CD8-positive, alpha-beta memory T cell (primary cell): ENCODE measurements at places on chromosomes 1 and 21.
A peak's percentile ranks its signal among the peaks of the same experiment; 100 is the strongest.

DNA sequence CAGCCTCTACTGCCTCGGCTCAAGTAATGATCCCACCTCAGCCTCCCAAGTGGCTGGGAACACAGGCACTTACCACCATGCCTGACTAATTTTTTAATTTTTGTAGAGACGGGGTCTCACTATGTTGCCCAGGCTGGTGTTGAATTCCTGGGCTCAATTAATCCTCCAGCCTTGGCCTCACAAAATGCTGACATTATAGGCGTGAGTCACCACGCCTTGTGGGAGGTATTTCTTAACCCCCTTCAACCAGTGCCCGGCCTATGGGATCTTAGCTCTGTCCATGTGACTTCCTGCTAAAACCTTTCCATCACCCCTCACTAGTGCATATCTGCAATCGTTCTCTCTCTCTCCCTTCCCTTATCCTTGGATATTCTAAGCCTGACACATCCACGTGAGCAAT lies 86.4 kb downstream of the FOXD2 start:
- no peak overlapping the region for H3K27ac ChIP-seq
- H3K4me3 ChIP-seq, result no peak overlapping the region
- no peaks in the 10 kb centered on the region for H3K4me1 ChIP-seq
- no peaks in the 10 kb centered on the region for H3K27me3 ChIP-seq

DNA sequence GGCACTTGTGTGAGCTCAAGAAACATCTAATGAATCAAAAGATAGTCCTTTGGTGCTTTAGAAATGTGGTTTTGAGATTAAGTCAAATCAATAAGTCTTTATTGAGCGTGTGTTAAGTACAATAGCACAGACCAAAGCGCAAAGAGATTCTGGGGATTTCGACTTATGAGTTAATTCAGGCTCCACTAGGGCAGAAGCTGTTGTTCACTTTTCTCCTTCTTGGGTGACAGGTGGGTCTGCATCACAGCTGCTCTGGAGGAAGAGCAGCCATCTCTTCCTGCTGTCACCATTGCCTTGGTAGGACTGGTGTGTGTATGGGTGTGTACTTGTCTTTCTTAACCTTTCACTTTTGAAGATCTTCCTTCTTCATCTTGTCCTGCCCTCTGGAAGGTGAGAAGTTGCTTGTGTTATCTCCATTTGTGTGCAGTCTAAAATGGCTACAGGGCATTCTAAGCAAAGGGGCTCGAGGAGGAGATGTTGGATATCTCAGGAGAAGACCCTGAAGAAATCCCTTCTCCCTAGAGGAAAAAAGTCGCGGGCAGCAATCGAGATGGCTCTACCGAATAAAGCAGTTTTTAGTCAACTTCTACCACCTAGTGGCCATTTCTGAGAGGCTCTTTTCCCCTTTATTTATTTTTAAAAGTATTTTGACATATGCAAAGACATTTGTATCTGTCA lies 22.9 kb upstream of the DISC1 start:
- no peak overlapping the region for H3K27ac ChIP-seq
- H3K27me3 ChIP-seq, result no peaks in the 10 kb centered on the region
- peak overlapping the region; percentile 85 for H3K4me3 ChIP-seq
- DNase-seq, result peak; percentile 21

DNA sequence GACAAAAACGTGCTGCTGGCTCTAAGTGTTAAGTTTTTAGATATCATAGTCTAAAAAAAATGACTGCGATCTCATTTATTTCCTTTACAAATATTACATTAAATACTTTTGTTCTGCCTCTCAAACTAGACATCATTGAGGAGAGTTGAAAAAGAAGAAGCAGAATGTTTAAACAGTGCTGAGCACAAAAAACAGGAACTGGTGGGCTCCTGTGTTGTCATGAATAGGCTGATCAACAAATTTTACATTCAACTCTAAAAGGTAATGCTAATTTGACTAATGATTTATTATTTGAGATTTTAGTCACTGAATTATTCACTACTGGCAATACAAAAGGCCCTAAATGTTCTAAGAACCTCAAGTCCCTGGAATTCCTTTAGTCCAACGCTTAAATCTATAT lies 66.1 kb downstream of the GPATCH2 start:
- no peaks in the 10 kb centered on the region for H3K4me1 ChIP-seq
- H3K27me3 ChIP-seq, result no peaks in the 10 kb centered on the region
- no peak overlapping the region for H3K27ac ChIP-seq
- H3K4me3 ChIP-seq, result no peak overlapping the region

DNA sequence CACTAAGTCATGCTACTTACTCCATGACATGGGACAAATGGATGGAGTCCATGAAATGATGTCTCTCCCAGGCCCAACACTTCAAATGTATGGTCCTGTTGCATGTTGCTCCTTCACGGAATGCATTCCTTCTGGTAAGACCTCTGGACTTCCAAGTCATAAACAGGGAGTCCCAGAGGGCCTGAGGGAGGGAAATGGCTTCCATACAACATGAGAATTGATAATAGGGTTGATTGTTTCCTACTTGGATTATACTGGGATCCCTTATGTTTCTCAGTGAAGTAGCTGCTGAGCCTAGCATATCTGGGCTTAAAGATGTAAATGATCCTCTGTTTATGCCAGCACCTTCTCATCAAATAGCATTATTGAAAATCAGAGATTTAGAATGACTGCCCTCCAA lies 104.2 kb upstream of the MAGI3 start:
- no peaks in the 10 kb centered on the region for H3K36me3 ChIP-seq
- no peaks in the 10 kb centered on the region for H3K27me3 ChIP-seq
- no peaks in the 10 kb centered on the region for H3K4me1 ChIP-seq
- no peak overlapping the region for H3K27ac ChIP-seq
- H3K4me3 ChIP-seq, result no peak overlapping the region

- no peak overlapping the region for H3K4me3 ChIP-seq
- H3K27ac ChIP-seq, result peak overlapping the region; percentile 48
- no peaks in the 10 kb centered on the region for H3K36me3 ChIP-seq
- peaks cover 63% of the 10 kb centered on the region for H3K4me1 ChIP-seq
- no peak for DNase-seq
Measured at GRCh38 chr1:203655671-203656070, 29.0 kb downstream of the ATP2B4 start.

- H3K36me3 ChIP-seq, result no peaks in the 10 kb centered on the region
- no peaks in the 10 kb centered on the region for H3K27me3 ChIP-seq
- no peaks in the 10 kb centered on the region for H3K4me1 ChIP-seq
- no peak for DNase-seq
- no peak overlapping the region for H3K27ac ChIP-seq
- no peak overlapping the region for H3K4me3 ChIP-seq
Measured at GRCh38 chr1:31487143-31487542, 74.1 kb downstream of the SERINC2 start.

- no peak for DNase-seq
- no peaks in the 10 kb centered on the region for H3K27me3 ChIP-seq
- H3K4me1 ChIP-seq, result peaks cover 20% of the 10 kb centered on the region
- no peak overlapping the region for H3K4me3 ChIP-seq
- peak overlapping the region; percentile 7 for H3K27ac ChIP-seq
Measured at GRCh38 chr1:45552331-45552730, 1.7 kb downstream of the AKR1A1 start.

GRCh38 chr1:160578175-160578524 lies 1.1 kb downstream of the CD84 start:
- H3K27ac ChIP-seq, result peak overlapping the region; percentile 81
- H3K27me3 ChIP-seq, result no peaks in the 10 kb centered on the region
- no peaks in the 10 kb centered on the region for H3K36me3 ChIP-seq
- no peak for DNase-seq
- peaks cover 70% of the 10 kb centered on the region for H3K4me1 ChIP-seq

- no peaks in the 10 kb centered on the region for H3K27me3 ChIP-seq
- peak overlapping the region; percentile 72 for H3K4me3 ChIP-seq
- H3K27ac ChIP-seq, result peak overlapping the region; percentile 59
- no peak for DNase-seq
- no peaks in the 10 kb centered on the region for H3K36me3 ChIP-seq
Measured at GRCh38 chr1:167722870-167723251, 1.1 kb downstream of the MPZL1 start.

- H3K4me3 ChIP-seq, result no peak overlapping the region
- H3K36me3 ChIP-seq, result no peaks in the 10 kb centered on the region
- no peak overlapping the region for H3K27ac ChIP-seq
- no peak for DNase-seq
Measured at GRCh38 chr1:24850328-24850920, 79.7 kb downstream of the RUNX3 start.

- no peak for DNase-seq
- no peak overlapping the region for H3K4me3 ChIP-seq
- H3K36me3 ChIP-seq, result no peaks in the 10 kb centered on the region
- H3K27me3 ChIP-seq, result no peaks in the 10 kb centered on the region
Measured at GRCh38 chr1:8465692-8466091, 147.8 kb downstream of the SLC45A1 start.

DNA sequence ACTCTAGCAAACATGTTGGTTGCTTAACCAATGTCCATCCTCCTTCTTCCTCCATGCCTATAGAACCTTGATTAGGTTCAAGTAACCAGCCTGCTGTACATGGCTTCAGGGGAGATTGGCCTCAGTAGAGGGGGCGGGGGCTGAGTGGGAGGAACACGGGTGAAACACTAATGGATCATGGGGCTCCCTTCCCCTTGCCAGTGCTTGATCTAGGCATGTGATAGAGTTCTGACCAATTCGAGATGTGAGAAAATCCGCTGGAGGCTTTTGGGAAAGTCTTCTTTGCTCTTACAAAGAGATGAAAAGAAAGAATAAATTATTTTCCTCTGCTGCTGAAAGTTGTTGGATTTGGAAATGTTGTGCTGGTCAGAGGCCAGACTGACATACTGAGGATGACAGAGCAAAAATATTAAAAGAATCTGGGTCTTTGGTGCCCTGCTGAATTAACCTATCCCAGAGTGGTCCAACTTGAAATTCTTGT lies 5.2 kb upstream of the OTUD7B start:
- no peak overlapping the region for H3K27ac ChIP-seq
- peaks cover 5% of the 10 kb centered on the region for H3K4me1 ChIP-seq
- H3K36me3 ChIP-seq, result no peaks in the 10 kb centered on the region

- no peak overlapping the region for H3K27ac ChIP-seq
- H3K36me3 ChIP-seq, result no peaks in the 10 kb centered on the region
- no peaks in the 10 kb centered on the region for H3K4me1 ChIP-seq
- no peak overlapping the region for H3K4me3 ChIP-seq
- no peaks in the 10 kb centered on the region for H3K27me3 ChIP-seq
- DNase-seq, result no peak
Measured at GRCh38 chr1:240644732-240645131, 32.8 kb upstream of the GREM2 start.

GRCh38 chr1:190178827-190179226 lies 298.8 kb downstream of the BRINP3 start:
- H3K36me3 ChIP-seq, result no peaks in the 10 kb centered on the region
- no peak overlapping the region for H3K4me3 ChIP-seq
- H3K27ac ChIP-seq, result no peak overlapping the region

- no peak overlapping the region for H3K4me3 ChIP-seq
- no peaks in the 10 kb centered on the region for H3K27me3 ChIP-seq
- no peak for DNase-seq
- H3K27ac ChIP-seq, result no peak overlapping the region
Measured at GRCh38 chr1:105909811-105910210, 1146.7 kb upstream of the PRMT6 start.

DNA sequence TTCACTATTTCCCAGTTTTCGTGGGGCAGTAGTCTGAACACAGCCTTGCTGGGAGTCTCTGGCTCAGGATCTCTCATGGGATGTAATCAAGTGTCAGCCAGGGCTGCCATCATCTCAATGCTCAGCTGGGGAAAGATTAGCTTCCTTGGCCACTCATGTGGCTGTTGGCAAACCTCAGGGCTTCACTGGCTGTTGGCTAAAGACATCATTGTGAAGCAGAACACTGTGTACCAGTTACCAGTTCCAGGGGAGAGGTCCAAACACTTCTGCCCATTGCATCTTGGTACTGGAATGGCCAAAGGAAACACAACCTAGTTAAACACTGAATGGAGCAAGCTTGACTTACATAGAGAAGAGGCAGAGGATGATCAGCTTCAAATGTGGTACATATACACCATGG lies 33.7 kb downstream of the AADACL4 start:
- H3K27me3 ChIP-seq, result no peaks in the 10 kb centered on the region
- H3K4me1 ChIP-seq, result no peaks in the 10 kb centered on the region
- DNase-seq, result no peak
- H3K27ac ChIP-seq, result no peak overlapping the region
- H3K4me3 ChIP-seq, result no peak overlapping the region

DNA sequence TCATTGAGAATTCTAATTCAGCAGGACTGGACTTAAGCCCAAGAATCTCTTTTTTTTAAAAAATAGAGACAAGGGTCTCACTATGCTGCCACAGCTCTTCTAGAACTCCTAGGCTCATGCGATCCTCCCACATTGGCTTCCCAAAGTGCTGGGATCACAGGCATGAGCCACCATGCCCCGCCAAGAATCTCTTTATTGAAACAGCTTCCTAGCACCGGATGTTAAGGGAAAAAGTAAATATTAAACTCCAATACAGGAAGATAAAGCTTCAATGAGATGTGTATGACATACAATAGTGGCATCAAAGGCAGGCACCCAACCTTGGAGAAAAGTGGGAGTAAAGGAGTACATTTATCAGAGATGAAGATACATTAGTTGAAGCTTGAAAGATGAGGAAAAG lies 25.5 kb downstream of the PUM1 start:
- H3K4me3 ChIP-seq, result no peak overlapping the region
- peaks cover 33% of the 10 kb centered on the region for H3K4me1 ChIP-seq
- H3K27ac ChIP-seq, result no peak overlapping the region

- no peaks in the 10 kb centered on the region for H3K27me3 ChIP-seq
- H3K27ac ChIP-seq, result no peak overlapping the region
- no peak for DNase-seq
Measured at GRCh38 chr1:117630423-117630998, 24.7 kb downstream of the TENT5C start.

DNA sequence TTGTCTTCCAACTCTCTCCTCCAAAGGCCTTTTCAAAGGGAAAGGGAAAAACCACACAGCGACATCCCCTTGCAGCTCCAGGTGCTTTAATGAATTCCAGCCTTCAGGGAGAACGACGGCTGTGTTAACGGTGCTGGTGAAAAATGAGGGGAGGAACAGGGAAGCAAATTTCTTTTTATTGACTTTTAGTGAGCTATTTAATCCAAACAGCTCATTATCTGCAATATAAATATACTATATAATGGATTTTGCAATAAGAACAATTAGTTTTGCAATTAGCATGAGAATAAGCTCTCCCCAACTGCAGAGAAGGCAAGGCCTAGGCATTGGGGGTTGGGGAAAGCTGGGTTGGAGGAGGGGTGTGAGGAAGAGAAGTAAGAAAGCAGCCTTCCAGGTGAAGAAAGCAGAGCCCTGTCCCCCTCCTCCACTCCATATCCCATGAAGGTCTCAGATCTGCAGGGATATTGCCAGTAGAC lies 159.0 kb upstream of the ZC3H12A start:
- H3K27me3 ChIP-seq, result peaks cover 26% of the 10 kb centered on the region
- no peaks in the 10 kb centered on the region for H3K4me1 ChIP-seq
- H3K4me3 ChIP-seq, result no peak overlapping the region
- no peak overlapping the region for H3K27ac ChIP-seq
- H3K36me3 ChIP-seq, result no peaks in the 10 kb centered on the region
